ENCODE measurements at places on chromosomes 6 and 20. TPM values are rescaled to one million over a fixed set of nuclear protein-coding genes. Genes with fewer than 3 reads are reported as not detected.

DNA sequence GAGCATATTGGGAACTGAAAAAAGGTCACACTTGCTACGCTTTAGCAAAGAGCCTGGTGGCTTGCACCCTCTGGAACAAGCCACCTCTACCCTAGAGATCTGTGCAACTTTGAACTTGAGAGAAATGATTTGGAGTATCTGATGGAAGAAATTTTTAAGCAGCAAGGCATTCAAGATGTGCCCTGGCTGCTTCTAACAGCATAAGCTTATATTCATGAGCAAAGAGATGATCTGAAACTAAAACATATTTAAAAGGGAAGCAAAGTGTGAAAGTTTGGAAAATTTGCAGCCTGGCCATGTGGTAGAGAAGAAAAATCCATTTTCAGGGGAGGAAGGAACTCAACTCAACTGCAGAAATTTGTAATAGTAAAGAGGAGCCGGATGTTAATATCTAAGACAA lies 71.1 kb downstream of the NINL start:
- DNase-seq, result no peak

DNA sequence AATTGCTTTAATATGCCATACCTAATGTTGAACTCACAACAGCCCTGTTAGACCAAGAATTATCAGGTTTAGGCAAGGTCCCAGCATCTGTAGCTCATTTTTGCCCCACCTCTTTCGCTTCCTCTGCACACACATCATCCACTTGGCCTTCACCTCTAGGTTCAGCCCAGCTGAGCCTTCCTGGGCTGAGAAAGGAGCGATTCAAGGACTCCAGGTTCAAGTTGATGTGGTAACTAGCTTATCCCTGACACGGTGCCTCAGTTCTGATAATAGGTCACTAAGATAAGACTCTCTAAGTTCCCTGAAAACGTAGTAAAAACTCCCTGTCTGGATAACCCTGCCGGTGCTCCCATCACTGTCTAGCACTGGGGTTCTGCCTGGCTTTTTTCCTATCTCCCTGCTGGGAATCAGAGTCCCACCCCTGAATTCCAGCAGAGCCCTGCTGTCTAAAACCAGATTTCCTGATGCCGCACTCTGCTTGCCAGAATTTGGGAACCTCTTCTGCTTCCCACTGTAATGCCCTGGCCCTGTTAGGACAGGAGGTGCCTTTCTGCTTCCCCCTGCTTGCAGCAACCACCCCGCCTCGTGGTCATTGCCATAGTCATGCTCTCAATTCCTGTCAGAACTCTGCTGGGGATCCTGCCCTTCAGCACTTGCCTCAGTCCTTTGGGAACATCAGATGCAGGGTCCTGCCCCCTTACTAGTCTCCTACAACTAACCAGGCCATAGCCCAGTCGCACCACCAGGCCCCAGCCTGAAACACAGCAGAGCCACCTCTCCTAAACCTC lies 47.6 kb downstream of the ALDH8A1 start:
- no peak for DNase-seq

GRCh38 chr6:18742406-18742805 lies 355.3 kb downstream of the RNF144B start:
- DNase-seq, result no peak

The BMP5 gene
- not detected for total RNA-seq

Data from H9 (cell line).